ENCODE measurements at places on chromosomes 1 and 21.

DNA sequence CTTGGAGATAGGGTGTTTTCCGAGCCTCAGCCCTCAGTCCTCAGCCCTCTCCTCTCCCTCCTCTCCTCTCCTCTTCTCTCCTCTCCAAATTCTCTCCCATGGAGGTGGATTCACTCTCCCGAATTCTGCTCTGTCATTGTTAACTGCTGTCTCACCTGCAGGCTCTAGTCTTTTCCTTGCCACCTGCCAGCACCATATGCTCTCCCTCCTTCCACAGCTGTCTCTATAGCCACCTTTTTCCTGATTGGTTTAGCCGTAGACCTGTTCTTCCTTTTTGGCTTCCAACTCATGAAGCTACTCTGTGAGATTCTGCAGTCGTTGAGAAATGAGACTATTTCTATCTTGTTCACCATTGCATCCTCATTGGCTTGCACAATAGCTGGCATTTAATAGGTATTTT lies 19.7 kb downstream of the COG2 start:
- no peak for DNase-seq

DNA sequence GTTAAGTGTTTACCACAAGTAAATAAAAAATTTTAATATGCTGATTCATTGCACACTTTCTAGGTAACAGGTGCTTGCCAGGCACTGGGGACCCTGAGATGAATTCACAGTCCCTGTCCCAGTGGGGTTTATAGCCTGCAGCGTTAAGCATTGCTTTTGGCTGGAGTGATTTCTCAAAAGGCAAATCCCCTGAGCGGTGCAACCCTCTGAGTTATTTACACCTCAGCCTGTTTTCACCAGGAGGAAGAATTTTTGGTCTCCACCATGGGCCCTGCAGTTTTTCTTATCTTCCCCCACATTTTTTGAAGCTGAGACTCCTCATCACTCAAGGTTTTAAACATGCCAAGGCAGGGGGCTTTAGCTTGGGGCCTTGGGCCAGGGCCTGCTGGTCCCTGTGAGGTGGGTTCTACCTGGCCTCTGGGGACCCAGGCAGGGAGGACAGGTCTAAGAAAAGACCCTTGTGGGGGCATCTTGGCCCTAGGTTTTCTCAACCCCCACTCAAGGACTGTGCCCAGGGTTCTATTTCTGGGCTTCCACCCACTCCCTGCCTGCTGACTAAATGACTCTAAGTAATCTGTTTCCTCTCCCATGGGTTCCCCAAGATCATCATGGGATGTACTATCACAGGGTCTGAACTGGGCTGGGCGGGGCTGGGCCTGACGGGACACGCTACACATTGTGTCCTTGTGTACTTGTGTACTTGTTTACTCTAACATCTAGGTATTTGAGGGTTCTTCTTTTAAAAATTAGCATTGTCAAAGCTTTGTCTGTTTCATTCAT lies 10.2 kb upstream of the CHIT1 start:
- no peak for DNase-seq

GRCh38 chr1:99455760-99456159 lies 190.2 kb upstream of the PALMD start:
- no peak for DNase-seq

- DNase-seq, result no peak
These were observed 83.0 kb downstream of the RIPK4 start for GRCh38 chr21:41683815-41684214.

DNA sequence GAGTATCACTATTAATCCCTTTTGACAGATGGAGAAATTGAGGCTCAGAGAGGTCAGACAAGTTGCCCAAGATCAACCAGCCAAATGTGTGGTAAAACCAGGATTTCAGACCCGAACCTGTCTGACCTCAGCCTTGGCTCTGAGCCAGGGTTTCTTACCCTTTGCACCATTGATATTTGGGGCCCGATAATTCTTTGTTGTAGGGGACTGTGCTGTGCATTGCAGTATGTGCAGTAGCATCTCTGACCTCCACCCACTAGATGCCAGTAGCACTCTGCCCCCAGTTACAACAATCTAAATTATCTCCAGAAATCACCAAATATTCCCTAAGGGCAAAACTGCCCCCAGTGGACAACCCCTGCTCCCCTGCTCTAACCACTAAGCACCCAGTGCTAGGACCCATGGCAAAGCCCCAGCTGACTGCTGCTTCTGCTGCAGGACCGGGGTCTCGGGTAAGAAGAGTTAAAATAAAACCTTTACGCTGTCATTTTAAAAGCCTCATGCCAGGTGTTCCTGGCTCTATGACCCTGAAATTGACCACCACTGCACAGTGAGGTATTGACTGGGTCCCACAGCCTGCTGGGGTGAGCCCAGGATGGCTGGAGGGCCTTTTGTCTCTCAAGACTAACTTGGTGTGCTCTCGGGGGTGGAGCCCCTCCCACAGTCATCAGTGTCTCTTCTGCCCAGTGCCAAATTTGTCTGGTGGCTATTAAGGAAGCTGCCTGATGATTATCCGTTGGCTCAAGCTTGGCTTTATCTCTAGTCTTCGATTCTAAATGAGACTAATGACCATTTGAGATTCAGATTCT lies 5.6 kb upstream of the MAN1C1 start:
- DNase-seq, result no peak

- no peak for DNase-seq
These were observed 4.2 kb upstream of the PRXL2B start for GRCh38 chr1:2582391-2582790.

- peak; percentile 92 for DNase-seq
These were observed at the start of gene KIF21B for GRCh38 chr1:201023517-201023902. TSS of gene KIF21B (minus strand) at chr1:201023714. CDS start at chr1:201023383, 331 bp downstream.

GRCh38 chr1:57091642-57092041 lies 125.8 kb upstream of the C8B start:
- no peak for DNase-seq

DNA sequence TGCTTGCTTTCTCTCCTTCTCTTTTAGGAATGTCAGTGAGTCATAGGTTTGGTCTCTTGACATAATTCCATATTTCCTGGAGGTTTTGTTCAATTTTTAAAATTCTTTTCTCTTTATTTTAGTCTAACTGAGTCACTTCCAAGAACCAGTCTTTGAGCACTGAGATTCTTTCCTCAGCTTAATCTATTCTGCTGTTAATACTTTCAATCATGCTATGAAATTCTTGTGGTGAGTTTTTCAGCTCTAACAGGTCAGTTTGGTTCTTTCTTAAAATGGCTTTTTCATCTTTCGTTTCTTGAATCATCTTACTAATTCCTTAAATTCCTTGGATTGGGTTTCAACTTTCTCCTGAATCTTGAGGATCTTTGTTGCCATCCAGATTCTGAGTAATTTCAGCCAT lies 321.0 kb downstream of the PTBP2 start:
- DNase-seq, result no peak

GRCh38 chr1:201017828-201018163 lies 5.7 kb downstream of the KIF21B start:
- no peak for DNase-seq

DNA sequence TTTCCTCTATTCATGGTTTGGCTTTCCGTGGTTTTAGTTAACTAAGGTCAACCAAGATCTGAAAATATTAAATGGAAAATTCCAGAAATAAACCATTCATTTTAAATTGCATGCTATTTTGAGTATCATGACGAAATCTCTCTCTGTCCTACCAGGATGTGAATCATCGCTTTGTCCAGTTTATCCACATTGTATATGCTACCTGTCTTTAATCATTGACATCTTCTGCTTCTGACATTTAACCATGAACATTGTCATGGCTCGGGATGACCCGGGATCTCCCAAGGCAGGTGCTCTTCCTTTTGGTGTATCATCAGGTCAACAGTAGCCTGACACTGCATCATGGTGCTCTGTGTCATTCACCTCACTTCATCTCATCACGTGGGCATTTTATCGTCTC lies 125.5 kb upstream of the HNRNPU start:
- DNase-seq, result no peak

DNA sequence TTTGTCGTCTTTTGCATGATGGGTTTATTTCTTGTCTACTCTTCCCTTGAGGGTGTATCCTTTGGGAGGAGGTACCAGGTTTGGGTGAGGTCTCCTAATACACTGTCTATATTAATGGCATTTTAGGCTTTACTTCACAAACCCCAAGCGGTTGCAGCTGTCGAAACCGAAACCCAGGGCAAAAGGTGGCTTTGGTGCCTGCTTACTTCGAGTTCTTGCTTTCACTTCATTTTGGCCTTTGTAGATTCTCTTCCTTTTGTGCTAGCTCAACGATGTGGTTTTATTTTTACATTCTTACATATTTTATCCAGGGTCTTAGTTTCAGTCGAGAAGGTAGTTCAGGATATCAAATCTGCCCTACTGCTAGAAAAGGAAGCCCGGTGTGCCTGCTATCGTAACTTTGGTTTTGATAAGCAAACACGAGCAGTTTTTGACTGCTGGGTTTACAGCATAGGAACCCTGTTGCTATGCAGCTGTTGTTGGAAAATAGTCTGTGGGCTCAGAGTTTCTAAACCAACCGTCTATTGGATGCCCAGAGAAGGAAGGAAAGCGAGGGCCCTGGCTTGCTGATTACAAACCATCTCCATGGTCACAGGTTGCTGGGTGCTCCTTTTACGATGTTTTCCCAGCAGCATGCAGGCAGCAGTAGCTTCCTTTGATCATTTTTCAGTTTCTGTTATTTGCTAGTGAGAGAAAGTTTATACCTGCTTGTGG lies 9.8 kb upstream of the TSPAN2 start:
- peak; percentile 76 for DNase-seq

DNA sequence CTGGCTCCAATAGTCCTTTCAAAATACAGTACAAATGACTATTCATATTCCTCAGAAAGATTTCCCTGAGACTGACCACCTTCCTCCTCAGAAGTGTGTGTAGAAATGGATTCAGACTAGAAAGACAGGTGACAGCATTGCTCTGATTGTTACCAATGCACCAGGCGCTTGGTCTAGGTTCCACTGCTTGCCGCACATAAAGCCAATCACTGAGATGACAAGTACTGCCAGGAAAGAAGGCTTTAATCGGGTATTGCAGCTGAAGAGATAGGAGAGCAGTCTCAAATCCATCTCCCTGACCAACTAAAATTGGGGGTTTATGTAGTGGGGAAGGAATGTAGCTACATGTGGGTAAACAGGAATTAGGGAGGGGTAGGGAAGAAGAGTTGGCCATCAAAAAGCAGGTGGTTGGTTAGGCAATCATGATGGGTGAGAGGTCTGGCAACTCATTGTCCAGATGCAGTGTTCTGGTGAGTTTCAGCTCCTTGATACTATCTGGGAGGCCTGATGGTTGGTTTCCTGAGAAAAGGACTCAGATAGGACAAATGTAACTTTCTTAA lies 98.0 kb downstream of the KCNH1 start:
- no peak for DNase-seq

- DNase-seq, result no peak
These were observed 133.5 kb downstream of the CLIC6 start for GRCh38 chr21:34802180-34802899.

- peak; percentile 89 for DNase-seq
These were observed 1.4 kb upstream of the PTPRF start for GRCh38 chr1:43529206-43529731.

DNA sequence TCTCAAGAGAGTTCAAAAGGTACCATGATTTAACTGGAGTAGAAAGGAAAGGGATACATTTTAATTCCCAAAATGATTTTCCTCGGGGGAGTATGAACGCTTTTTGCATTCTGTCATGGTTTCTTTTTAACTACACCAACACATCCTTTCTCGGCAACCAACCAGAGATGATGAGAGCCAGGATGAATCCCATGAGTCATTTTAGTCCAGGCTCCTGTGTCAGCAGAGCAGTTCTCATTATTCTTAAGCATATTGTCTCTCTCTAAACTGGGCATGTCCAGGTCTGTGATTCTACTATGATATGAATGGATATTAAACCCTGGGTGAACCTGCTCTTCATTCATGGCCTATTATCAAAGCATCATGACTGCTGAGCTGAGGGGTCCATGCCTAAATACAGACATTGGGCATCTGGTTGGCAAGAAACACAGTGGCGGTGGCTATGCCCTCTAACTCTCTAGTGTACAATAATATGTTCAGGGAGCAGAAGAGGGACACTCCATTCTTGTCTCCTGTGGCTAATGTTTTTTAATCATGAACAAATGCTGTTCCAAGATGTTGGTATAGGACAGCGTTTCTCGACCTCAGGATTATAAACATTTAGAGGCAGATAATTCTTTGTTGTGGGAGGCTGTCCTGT lies 124.3 kb upstream of the ESRRG start:
- no peak for DNase-seq

DNA sequence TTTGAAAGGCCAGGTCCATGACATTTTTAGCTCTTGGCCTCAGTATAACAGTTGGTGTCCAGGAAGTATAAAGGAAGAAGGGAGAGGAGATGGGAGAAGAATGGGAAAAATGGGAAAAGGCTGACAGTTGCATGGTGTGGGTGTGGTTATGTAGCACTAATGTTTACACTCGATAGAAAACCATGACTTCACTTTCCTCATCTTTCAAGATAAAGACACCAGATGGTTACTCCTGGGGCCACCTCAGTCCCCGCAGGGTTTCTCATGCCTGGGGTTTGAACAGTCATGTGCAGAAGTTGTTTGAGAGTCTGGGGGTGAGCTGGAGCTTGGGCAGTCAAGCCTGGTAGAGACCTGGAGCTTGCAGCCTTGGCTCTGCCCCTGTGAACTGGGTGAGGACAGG lies 7.9 kb downstream of the PGBD2 start:
- no peak for DNase-seq

DNA sequence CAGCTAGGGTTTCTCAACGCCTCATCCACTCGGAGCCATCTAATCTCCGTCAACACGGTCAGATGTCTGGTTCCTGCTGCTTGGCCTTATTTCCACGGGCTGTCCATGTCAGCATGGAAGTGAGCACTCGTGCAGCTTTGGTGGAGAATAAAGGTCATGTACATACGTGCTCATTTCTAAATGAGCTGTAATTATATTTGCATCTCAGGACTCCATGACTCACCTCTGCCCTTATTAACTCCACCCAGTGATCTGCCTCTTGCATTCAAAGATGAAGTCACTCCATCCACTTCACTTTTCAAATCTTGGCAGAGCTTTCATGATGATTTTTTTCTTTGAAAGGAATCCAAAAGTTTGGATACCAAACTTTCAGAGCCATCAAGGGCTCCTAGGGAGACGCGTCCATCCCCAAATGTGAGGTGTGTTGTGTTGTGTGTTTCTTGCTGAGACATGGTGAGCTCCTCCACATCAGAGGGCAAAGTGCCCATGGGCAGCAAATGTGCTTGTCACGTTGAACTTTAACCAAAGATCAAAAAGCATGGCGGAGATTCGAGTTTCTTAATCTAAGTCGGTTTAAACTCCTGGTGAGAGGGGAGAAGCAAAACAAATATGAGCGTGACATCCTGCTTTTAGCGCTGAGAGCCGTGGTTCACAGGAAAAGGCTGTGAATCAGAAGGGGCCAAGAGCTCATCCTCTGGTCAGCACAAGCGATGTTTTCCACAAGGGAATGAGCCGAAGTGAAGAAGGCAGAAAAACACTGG lies 68.6 kb upstream of the ERRFI1 start:
- no peak for DNase-seq

- no peak for DNase-seq
These were observed 125.1 kb upstream of the KCND3 start for GRCh38 chr1:112114540-112114939.

GRCh38 chr21:15795533-15795932 lies 65.8 kb downstream of the USP25 start:
- no peak for DNase-seq

- DNase-seq, result no peak
These were observed 199.3 kb upstream of the ZC3H12A start for GRCh38 chr1:37274938-37275631.

GRCh38 chr1:11799099-11799498 lies 6.7 kb downstream of the MTHFR start:
- DNase-seq, result no peak
